NAMALWA (cell line): ENCODE measurements at places on chromosomes 2 and 18.

GRCh38 chr2:176098366-176099158 lies 1.0 kb upstream of the HOXD12 start:
- DNase-seq: no peak

- peak; percentile 68 for DNase-seq
Measured at GRCh38 chr2:65264821-65265670, 37.4 kb downstream of the ACTR2 start.

- peak; percentile 79 for DNase-seq
Measured at GRCh38 chr18:55506074-55506473, 81.9 kb downstream of the TCF4 start.

- no peak for DNase-seq
Measured at GRCh38 chr2:191349990-191350389, 104.8 kb downstream of the MYO1B start.

DNA sequence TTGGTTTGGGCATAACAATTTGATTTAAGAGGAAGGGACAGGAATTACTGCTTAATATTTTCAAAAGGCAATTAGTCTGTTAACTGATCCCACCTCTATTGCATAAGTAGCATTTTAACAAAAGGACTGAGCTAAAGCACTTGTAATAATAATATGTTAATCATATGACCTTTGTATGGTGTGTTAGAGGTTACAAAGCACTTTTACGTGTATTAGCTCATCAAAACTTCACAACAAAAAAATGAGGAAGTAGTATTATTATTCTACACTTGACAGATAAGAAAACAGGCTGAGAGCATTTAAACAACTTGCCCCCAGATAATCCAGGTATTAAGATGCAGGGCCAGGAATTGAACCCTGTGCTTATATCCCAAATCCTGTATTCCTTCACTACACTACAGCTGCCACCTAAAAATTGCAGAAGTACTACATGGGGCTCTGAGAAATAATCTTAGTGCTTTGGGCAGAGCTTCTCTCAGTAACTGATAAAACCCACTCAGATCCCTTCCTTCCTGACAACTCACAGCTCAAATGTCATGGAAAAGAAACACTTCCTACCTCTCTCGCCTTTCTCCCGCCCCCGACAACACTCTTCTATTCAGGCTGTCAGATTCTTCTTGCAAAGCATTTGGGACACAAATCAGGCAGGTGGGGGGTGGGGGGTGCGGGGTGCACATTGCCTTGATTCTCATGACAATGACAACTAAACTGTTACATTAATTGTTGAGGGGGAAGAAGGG lies 20.7 kb upstream of the KCTD1 start:
- no peak for DNase-seq

GRCh38 chr2:43170405-43171105 lies 55.9 kb downstream of the ZFP36L2 start:
- no peak for DNase-seq

DNA sequence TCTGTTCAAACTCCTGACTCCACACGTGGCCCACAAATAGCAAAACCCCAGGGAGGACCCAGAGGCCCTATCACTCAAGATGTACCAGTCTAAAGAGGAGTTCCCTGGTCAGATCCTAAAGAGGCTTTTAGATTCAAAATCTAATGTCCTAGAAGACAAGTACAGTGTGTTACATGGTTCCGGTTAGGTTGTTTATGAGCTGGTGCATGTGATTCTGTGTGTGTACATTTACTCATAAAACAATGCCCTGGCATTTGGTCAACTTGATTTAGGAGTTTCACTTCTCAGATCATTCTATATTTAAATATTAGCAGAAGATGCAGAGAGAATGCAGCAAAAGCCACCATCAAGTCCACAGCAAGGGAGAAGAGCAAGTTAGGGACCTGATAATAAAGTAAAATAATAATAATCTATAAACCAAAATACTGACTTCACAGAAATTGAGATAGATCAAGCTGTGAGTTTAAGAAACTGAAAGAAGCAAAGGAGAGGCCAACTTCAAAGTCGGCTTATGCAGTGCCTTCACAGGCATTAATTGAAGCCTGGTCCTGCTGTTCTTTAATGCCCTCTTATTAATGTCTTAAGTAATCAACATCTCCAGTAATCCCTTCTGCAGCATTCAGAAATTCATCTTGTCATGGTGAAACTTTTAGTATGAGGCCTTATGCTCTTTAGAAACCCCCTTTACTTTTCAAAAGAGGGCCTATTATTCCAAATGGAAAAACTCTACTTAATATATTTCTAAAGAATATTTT lies 4.2 kb upstream of the AP1S3 start:
- peak; percentile 17 for DNase-seq

DNA sequence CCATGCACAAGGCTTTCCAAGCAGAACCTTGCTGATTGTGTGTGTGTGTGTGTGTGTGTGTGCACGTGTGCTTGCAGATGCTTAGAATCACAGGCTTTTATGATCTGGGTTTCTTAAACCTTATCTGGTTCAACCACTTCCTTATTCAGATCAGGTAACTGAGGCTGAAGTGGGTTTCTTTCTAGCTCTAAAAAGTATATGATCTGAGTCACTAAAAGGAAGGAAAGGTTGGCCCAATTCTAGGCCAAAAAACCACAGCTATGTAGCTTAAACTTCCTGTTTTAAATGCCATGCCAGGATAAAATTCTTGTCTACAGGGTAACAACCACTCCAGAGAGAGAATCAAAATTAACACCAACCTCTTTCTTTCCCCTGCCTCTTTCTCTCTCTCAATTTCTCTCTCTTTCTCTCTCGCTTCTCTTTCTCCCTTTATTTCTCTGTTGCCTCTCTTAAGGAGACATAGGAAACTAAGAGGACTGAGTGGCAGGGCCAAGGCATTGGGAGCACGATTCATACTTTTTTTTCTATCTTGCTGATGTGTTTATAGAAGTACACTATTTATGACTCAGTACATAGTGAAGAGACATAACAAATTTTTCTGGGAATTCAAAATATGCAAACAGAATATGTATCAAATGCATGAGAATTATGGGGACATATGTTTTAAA lies 140.3 kb downstream of the TRIB2 start:
- no peak for DNase-seq

DNA sequence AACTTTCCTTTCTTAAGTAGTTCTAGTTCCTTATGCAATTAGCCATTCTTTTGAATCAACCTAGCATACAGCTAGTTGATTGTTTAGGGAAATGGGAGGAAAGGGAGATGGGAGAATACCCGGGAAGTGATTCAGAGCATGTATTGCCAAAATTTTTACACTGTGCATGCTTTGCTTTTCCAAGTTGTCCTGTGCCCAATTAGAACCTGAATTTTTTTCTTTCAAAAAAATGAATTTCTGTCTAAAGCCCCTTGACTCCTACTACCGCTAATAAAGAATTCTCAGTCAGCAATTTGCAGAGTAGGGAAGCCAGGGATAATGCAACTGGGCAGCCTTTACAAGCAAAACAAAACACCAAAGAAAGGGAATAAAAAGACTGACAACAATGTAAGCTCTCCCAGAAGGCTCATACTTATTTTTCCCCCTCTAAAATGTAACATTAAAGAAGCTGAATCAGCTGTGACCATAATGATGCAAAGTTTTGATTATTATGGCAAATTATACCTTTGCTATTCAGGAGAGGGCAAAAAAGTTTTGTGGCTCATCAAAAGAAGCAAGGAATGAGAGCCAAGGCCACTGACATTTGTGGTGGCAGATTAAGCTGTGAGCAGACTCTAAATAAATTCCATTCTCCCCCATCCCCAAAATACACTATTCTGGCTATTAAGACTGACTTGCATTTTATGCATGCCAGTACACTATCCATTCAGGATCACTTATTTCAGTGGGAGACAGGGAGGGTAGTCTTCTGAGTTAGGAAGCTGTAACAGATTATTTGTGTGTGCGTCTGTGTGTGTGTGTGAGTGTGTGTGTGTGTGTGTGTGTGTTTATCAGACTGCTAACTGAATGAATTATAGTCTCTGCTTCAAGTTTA lies 174.3 kb downstream of the ERBB4 start:
- no peak for DNase-seq

- no peak for DNase-seq
Measured at GRCh38 chr18:23689031-23689615, at the start of gene LAMA3. LAMA3 (plus strand) TSS chr18:23689453; CDS start chr18:23689684, 231 bp downstream.

GRCh38 chr18:56257205-56257604 lies 381.2 kb downstream of the TXNL1 start:
- no peak for DNase-seq

- DNase-seq: no peak
Measured at GRCh38 chr18:69490072-69490471, 89.4 kb downstream of the DOK6 start.

DNA sequence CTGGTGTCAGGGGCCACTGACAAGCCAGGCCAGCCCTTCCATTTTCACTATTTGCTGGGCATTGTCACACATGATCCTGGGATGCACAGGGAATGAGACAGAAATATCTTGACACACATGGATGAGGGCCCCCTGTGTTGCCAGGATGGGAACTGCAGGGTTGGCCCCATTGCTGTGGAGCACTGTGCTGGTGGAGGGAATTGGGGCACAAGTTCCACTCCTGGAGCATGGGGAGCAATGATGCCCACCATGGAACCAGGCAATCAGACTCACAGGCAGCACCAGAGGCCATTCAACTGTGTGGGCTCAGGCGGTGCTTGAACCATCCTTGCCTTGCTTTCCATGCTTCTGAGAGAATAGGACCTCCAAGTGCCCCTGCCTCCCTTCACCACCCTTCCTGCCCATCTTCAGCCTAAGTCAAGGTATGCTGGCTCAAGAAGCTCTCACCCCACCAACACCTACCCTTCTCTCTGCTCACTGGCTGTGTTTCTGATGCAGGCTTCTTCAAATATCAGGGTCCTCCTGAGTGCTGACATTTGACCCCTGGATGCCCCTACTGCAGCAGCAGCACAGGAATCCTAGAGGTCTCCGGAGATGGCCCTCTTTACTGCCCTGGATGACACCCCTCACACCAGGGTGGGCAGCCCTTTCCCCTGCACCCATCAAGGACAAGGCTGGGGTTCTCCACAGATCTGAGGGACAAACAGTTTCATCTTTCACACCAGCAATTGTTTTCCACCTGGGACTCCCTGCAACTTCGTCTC lies 11.0 kb downstream of the ADRA2B start:
- DNase-seq: no peak

- no peak for DNase-seq
Measured at GRCh38 chr2:132415915-132416722, 486 bp upstream of the GPR39 start.

GRCh38 chr18:33210575-33211189 lies 229.8 kb downstream of the CCDC178 start:
- peak; percentile 67 for DNase-seq

DNA sequence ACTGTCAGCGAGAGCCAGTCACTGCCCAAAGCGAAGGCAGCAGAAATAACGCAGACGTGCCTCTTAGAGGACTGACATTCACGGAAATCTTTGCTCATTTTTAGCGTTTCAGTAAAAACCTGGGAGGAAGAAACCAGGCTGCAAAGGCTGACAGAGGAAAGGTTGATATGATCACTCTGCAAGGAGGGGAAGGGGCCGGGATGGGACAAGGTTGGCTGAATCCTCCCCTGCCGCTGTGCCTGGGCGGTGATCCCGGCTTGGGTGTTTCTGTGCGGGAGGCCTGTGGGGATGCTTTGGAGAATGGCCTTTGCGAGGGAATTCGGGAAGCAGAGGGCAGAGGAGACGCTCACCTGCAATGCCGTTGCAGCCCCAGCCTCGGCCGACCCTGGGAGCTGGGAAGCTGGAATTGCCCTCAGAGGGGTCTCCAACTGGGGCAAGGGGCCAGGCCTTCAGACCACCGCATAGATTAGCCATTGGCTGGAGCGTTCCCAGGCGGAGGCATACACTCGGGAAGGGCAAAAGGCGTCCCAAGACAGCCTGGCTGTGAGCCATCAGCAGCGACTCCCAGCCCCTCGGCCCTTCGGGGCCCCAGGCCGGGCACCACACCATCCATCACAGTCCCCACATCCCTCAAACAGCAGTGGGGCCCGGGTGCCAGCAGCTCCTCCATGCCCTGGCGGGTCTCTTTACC lies 111.7 kb upstream of the GPC1 start:
- DNase-seq: no peak

- DNase-seq: no peak
Measured at GRCh38 chr2:235527806-235528469, 34.1 kb downstream of the AGAP1 start.

GRCh38 chr2:84989422-84989821 lies 18.5 kb downstream of the KCMF1 start:
- no peak for DNase-seq

DNA sequence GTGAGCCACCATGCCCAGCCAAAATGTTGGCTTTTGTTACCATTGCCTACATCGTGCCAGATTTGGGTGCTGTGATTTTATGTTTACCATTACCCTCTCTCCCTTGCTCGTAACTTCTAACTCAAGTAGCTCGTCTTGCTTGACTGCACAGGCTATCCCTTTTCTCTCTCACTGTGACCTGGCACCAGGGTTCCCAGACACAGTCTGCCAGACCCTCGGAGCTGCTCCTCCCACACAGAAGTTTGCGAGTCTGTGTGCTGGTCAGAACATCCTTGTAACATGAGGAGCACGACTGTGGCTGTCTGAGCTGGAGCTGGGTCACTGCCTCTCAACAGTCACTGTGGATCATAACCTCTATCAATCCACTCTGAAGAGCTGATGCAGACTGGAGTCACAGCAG lies 152.5 kb upstream of the ACKR3 start:
- no peak for DNase-seq

GRCh38 chr2:109654326-109655050 lies 40.3 kb downstream of the SOWAHC start:
- no peak for DNase-seq

DNA sequence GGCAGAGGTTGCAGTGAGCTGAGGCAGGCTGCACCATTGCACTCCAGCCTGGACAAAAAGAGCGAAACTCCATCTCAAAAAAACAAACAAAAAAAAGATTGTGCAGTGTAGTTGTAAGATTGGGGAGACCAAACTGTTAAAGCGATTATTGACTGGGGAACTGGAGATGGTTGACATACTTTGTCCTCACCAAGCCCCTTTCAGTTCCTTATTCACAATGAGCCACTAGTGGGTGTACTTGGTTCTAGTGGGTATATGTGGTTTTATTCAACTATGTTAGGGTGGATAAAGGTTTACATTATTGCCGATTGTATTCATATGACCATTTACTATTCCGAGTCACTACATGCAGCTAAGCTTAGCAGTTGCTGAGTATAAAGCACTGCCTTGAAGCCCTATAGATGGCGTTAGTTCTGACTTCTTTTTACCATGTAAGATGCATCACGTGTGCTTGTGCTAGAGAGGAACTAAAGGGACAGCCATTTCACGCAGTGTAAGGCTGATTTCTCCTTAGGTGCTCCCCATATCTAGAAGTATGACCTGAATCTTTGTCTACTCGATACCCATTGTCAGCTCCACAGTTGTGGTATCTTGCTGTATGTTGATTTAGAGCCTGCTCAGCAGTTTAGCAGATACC lies 12.1 kb downstream of the EIF4E2 start:
- DNase-seq: peak; percentile 60

- peak; percentile 74 for DNase-seq
Measured at GRCh38 chr2:182240862-182241371, 185.9 kb downstream of the PDE1A start.

- no peak for DNase-seq
Measured at GRCh38 chr18:73684647-73685046, 463.0 kb downstream of the FBXO15 start.

DNA sequence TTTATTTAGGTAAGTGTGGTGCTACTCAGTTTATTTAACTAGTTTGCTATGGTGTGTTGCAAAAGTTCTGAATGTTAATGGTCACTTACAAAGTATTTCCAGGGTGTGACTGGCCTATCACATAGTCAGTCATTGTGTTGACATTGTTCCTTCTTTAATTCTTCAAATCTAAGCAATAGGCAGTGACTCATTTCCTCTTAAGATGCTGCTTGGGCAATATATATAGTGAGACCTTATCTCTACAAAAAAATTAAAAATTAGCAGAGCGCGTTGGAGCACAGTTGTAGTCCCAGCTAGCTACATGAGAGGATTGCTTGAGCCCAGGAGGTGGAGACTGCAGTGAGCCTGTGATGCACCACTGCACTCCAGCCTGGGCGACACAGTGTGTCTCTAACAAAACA lies 5.8 kb upstream of the CCDC88A start:
- no peak for DNase-seq
